ENCODE measurements at places on chromosomes 11 and 22.

GRCh38 chr11:73140213-73141030 lies 1.7 kb downstream of the FCHSD2 start:
- no peak for DNase-seq

- DNase-seq = no peak
Observed at GRCh38 chr22:35116817-35117216, 50.9 kb downstream of the ISX start.

DNA sequence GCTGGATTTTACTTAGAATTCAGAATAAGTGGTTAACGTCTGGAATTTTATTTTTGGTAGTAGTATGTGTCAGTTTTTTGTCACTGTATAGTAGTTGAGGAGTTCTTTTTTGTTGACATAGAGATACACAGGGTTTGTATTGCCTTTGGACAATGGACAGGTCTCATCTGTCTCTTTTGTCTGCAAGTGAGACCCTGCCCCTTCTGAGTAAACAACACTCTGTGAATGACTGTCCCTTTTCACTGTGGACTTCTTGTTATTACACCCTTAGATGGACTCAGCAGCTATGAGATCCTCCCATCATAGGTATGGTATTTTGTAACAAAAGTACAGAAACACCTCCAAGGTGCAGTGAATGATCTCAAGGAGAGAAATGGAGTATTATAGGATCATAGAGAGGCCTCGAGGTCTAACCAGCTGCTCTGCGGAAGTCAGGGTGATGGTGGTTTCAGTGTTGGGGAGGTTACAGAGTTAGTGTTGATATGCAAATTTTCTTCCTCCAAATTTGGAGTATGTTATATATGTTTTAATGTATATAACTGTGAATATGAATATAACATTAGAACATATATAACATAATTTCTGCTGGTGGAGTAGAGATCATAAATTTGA lies 7.8 kb downstream of the PPP6R3 start:
- DNase-seq = no peak

DNA sequence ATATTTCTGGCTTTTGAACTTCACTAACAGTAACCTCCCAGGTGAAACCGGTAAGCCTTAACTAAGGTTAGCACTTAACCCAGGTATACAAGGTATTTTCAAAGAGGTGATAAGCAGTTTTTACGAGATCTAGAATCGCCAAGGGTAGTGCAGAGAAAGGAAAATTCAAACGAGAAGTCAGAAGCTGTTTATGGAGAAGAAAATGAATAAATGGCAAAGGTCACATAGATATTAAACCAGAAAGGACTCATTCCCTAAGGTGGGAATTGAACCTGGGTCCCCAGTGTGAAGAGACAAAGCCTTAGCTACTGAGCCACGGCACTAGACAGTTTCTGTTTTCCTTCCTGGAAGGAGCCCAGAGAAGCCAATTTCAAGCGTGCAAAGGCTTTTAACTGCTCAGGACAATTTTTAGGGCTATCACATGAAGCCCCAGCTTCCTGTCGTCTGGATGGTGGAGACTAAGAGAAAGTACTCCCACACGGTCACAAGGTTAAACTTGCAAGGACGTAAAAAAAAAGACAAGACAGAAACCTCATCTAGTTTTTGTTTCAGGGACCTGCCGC lies 5.7 kb upstream of the C1QTNF6 start:
- peak; percentile 5 for DNase-seq

GRCh38 chr11:10485646-10486045 lies 30.6 kb downstream of the AMPD3 start:
- DNase-seq = no peak

- DNase-seq = no peak
Observed at GRCh38 chr11:27207025-27207650, 155.9 kb downstream of the CCDC34 start.

DNA sequence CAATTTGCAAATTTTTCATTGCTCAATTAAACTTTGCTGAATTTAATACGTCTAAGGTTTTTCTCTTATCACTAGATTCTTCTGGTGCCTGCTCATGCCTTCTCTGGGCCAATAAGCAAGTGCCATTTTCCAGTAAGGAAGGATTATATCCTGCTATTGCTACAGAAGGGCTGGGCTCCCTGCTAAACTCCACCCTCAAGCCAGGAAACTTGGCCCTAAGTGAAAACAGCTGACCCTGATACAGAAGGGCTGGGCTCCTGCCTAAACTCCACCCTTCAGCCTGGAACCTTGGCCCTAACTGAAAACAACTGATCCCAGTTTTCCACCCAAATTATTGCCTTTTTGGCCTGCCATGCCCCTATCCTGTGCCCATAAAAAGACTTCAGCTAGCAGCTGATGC lies 385.3 kb downstream of the DYNC2H1 start:
- no peak for DNase-seq

DNA sequence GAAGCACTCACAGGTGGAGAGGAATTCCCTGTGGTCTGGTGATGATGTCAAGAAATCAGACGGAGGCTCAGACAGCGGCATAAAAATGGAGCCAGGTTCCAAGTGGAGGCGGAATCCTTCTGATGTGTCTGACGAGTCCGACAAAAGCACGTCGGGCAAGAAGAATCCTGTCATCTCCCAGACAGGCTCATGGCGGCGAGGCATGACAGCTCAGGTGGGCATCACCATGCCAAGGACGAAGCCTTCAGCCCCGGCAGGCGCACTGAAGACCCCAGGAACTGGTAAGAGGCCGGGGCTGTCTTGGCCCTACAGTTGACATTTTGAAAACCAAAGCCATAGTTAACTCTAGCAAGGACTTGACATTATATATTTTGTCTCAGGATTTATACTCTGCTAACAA lies 116.3 kb downstream of the DBX1 start:
- peak; percentile 56 for DNase-seq

- no peak for DNase-seq
Observed at GRCh38 chr22:49588739-49589138, 238.9 kb downstream of the BRD1 start.

DNA sequence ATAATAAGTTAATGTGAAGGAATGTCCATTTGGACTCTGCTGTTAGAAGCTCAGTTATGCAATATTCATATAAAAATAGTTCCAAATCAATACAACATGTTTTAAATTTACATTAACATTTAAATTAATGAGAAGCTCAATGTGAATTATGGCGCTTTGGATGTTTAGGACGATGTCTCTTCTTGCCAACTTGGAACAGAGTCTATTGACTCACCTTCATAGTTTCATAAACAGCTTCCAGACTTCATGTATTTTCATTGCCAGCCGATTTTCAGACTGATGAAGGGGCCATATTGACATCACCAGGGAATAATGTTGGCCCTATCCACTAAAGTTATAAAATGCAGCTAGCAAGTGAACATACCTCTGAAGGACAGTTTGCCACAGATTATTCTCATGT lies 1136.2 kb downstream of the LRRC4C start:
- no peak for DNase-seq

- DNase-seq = no peak
Observed at GRCh38 chr22:48138427-48138826, 1376.0 kb downstream of the TBC1D22A start.

DNA sequence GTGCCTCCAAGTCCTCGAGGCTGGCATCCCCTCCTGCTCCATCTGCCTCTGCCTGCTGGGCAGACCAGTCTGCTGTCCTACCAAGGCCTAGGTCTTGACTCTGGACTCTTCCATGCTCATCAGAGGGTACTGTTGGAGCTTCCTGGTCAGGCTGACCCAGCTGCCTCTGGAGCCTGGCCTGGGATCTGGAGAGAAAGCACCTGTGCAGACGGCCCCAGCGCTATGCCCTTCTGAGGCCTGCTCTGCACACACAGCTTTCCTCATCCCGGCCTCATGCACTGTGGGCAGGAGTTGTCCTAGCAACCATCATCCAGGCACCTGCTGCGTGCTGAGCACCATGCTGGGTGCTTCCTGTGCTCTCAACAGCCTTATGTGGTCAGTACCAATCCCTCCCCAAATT lies 70.8 kb downstream of the CDKN1C start:
- DNase-seq = peak; percentile 43

DNA sequence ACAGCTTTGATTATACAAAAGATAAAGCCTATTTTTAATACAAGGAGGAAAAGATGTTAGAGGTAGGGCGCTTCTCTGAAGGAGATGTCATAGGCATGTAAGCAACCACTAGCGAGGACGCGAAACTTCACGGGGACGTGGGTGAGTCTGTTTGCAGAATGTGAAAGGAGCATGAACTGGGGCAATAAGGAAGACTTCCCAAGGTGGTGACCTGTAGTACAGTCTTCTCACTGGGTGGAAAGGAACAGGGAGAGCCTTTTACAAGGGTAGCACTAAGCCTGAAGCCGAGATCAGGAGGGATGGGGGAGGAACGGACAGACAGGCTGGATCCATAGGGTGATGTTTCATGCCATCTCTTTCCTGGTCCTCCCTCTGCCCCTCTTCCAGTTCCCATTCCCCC lies 10.0 kb upstream of the MICAL2 start:
- no peak for DNase-seq

GRCh38 chr22:33354928-33355327 lies 296.7 kb upstream of the SYN3 start:
- no peak for DNase-seq

DNA sequence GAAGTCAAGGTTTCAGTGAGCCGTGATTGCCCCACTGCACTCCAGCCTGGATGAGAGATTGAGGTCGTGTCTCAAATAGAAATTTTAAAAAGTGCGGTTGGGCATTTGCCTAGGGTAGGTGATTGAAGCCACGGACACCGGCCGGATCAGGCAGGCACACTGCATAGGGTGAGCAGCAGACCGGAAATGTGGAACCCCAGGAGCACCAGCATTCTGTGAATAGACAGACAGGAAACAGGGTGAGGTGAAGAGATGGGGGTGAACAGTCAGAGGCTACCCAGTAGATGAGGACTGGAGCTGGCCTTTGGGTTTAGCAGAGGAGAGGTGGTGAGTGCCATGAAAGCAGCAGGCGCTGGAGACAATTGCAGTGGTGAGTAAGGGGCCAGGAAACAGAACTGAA lies 43.5 kb downstream of the PPFIA1 start:
- DNase-seq = no peak

DNA sequence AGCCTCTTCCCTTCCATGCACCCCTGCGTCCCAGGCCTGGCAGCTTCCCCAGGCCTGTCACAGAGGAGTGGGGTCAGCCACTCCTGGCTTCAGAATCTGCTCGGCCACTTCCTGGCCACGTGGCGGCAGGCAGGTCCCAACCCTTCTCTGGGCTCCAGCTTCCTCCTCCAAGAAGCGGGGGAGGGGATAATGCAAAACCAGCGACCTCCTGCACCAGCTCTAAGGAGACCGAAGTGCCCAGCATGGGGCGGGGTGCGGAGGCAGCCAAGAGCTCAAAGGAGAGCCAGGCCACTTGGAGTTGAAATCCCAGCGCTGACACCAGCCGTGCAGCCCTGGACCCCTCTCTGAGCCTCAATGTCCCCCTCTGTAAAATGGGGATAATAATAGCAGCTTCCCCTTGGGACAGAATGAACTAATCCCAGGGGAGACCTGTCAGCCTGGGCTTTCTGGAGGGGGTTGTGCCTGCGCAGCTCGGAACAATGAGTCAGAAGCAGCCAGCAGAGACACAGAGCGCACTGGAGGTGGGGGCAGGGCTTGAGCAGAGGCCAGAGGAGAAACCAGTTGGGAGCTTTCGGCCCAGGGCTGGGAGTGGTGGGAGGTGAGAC lies 22.8 kb upstream of the PICK1 start:
- DNase-seq = peak; percentile 89

DNA sequence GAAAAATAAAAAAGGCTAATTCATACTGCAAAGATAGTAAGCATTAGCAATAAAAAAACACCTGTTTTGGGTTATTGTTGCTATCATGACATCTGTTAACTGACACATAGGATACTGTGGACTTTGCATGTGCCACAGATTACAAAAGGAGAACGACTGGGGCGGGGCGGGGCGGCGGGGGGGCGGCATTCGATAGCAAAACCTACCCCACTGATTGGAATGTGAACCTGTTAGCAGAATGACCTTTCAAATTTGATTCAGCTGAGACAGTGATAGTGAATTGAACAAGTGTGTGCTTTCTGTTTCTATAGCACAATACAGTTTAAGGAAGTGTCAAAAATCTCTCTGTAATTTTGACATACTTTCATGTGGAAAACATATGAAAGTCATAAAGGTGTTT lies 14.9 kb downstream of the MMP20 start:
- DNase-seq = no peak

GRCh38 chr11:131906963-131907362 lies 536.5 kb downstream of the NTM start:
- no peak for DNase-seq

- no peak for DNase-seq
Observed at GRCh38 chr11:11034476-11034875, 176.6 kb upstream of the ZBED5 start.

DNA sequence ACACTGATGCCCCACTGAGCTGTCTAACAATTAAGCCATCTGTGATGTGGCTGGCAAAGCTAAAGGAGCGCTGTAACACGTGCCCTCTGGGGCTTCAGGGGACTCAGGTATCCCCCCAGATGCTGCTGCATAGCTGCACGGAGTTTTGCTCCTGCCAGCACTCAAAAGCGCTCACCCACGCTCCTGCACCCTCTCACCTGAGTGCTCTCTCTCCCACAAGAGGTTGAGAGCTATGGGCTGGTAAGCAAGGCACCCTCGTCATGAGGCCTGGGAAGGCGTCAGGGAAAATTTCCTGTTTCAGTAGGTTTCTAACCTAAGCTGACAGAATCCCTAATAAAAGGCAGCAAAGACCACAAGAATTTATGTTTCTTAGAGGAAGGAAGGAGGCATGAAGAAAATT lies 850.3 kb downstream of the OPCML start:
- DNase-seq = no peak

GRCh38 chr11:59555601-59556114 lies 44.3 kb downstream of the OR4D9 start:
- DNase-seq = no peak

DNA sequence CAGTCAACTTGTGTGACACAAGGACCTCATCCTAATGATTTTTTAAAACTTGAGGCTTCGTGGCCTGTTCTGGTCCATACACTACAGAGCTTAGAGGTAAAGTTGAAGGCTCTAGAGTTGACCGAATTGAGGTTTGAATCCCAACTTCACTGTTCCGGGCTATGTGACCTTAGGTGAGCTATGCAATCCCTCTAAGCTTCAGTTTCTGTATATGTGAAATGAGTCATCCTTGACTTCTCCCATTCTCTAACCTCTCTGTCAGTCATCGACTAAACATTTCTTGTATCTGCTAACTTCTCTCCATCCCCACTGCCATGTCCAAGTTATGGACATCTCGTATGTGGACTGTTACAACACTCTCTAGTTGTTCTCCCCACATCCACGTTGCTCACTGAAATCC lies 178.2 kb upstream of the TMEM45B start:
- DNase-seq = no peak

- peak; percentile 59 for DNase-seq
Observed at GRCh38 chr11:2432628-2433071, 11.7 kb downstream of the TRPM5 start.

GRCh38 chr22:18971321-18971751 lies 35.2 kb upstream of the PRODH start:
- peak; percentile 26 for DNase-seq

GRCh38 chr11:31340903-31341572 lies 28.5 kb downstream of the DCDC1 start:
- DNase-seq = no peak
